ENCODE measurements at places on chromosomes 7 and 10.

DNA sequence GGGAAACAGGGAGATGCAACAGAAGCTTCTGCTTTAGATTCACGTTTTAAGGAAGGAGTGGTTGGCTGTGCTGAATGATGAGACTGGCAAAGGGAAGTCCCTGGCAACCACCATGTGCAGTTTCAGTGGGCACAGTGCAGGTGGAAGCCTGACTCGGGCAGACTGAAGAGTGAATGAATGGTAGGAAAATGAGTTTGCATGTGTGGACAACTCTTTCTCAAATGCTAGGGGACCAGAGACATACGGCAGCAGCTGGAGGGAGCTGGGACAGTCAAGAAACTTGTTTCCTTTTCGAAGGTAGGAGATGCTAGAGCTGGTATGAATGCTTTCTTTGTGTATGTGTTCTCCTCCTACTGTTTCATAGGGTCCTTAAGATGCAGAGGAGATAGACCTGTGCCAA lies 29.0 kb downstream of the PODXL start:
- no peak for DNase-seq

DNA sequence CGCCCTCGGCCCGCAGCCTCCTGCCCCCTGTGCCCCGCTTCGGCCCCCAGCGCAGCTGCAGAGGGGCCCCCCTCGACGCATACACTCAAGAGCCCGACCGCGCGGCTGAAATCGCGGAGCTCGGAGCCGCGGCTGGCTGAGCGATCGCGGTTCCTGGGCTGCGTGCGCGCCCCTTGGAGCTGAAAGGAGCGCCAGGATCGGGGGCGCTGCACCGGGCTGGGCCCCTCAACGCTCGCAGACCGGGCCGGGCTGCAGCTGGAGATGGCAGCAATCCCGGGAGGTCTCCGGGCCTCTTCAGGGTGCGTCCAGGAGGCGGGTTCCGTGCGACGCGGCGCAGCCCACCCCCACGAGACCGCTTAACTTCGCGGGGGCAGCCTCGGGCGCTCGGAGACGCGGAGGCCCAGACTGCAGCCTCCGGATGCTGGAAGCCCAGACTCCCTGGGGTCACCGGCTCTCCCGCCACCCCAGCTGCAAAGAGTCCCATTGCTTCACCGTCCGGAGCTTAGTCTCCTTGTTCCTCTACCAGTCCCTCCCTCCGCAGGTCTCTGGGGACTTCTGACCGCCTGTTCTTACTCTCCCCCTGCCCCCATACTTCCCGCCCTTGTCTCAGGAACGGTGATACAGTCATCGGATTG lies 73.0 kb upstream of the LRRC4 start:
- DNase-seq = peak; percentile 74

DNA sequence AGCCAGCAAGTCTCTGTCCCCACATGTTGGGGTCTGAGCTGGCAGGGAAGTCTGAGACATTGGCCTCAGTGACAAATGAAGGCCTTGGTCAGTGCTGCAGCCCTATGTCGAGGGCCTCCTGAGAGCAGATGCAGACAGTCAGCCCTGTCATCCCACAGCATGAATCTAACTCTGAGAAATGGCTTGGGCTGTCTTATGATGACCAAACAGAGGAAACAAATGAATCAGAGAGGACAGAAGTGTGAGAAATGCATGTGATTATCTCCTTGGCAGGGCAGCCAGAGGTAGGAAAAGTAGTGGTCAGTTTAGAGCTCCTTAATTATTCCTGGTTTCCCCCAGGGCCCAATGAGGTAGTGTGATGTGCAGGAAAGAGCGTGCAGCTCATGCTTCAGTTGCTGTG lies 287.6 kb downstream of the SORCS3 start:
- no peak for DNase-seq

GRCh38 chr7:35024298-35024697 lies 13.0 kb downstream of the DPY19L1 start:
- no peak for DNase-seq

DNA sequence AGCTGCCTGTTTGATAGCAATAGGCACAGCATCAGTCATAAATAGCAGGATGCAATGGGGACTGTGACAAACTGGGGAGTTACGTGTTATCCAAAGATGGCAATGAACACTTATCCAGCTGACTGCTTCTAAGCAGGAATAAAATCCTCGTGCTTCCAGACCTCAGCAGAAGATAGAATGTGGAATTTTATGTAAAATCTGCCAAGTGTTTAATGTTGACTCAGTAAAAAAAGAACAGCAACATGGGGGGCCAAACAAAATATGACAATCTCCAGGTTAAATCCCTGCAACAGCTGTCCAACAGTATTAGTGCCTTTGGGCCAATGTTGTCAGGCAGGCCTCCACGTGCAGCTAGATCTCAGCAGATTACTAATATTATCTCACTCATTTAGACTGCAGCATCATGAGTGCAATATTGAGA lies 127.3 kb downstream of the SEMA3C start:
- no peak for DNase-seq

- no peak for DNase-seq
Measured at GRCh38 chr10:131744346-131744745, 156.5 kb upstream of the PPP2R2D start.

DNA sequence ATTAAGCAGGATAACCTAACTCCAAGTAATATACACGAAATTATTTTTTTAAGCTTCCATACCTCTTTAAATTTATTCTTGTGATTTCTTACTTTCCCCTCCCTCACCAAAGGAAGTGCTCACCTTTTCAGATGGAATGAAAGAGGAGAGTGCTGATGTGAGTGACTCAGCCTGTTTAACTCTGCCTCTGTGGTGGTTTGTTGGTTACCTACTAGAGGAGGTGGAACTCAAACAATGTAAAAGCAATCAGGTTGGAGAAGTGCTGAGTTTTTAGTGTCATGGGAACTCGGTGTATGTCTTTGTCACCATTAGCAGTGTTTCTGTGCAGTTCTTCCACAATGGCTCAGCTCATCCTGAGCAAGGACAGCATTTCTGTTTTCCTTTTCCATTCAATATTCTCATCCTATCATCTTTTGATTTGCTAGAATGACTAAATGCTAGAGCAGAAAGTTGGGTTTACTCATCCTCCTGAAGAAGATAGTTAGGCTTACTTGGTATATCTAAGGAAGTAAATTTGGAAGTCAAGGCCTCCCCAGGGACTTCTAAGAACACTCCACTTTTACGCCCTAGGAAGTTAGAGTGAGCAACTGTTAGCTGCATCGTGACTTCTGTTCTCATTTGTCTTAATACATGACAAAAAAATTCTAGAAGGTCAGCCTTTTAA lies 6.0 kb downstream of the ADD3 start:
- DNase-seq = peak; percentile 28

DNA sequence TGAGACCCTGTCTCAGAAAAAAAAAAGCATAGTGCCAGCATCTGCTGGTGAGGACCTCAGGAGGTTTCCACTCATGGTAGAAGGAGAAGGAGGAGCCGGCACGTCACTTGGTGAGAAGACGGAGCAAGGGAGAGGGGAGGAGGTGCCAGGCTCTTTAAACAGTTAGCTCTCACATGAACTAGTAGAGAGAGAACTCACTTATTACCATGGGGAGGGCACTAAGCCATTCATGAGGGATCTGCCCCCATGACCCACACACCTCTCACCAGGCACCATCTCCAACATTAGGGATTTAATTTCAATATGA lies 62.9 kb upstream of the VKORC1L1 start:
- DNase-seq = no peak

GRCh38 chr7:68321076-68321639 lies 1277.1 kb upstream of the AUTS2 start:
- DNase-seq = no peak

DNA sequence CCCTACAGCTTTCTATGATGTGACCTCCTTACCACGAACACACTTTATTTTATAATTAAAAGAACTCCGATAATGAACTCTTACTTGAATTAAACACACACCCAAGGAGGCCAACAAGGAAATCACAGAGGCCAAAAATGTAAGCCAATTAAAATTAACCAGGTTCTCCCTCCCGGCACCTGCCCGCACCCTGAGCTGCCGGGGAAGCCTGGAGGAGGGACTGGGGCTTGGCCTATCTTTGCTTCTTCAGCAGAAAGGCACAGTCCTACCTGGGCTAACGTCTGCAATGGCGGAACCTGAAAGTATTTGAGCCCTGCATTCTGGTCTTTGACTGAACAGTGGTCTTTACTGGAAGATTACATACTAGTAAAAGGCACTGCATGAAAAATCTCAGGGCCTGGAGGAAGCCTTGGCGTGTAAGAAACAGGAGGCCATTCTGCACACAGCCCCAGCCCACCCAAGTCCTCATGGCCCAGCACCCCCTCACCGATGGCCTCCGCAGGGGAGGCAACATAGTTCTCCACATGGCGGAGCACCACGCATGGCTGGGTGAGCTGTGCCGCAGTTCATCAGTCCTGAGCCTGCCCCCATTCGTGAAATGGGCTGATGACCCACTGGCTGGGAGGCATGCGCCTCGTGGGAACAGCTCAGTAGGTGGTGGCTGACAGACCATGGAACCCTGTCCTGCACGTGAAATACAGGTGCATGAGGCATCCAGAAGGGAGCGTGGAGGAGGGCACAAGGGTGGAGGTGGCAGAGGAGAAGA lies 173.8 kb downstream of the PARD3 start:
- no peak for DNase-seq

DNA sequence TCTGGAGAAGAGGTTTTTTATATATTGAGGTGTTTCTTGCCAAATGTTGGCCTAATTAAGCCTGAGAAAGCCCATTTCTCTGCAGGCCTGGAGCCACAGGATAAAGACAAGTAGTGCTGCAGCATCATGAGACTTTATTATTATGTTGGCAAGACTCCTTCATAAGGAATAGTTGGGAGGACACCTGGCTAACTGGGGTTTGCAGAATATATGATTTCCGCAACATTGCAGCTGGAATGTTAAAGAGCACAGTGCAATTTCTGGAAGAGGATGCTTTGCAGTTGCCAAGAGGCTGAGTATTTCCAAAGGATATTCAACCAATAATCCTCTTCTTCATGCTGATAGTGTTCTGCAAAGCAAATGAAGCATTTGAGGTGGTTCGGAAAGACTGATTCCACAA lies 1512.8 kb upstream of the LRRTM3 start:
- DNase-seq = no peak

DNA sequence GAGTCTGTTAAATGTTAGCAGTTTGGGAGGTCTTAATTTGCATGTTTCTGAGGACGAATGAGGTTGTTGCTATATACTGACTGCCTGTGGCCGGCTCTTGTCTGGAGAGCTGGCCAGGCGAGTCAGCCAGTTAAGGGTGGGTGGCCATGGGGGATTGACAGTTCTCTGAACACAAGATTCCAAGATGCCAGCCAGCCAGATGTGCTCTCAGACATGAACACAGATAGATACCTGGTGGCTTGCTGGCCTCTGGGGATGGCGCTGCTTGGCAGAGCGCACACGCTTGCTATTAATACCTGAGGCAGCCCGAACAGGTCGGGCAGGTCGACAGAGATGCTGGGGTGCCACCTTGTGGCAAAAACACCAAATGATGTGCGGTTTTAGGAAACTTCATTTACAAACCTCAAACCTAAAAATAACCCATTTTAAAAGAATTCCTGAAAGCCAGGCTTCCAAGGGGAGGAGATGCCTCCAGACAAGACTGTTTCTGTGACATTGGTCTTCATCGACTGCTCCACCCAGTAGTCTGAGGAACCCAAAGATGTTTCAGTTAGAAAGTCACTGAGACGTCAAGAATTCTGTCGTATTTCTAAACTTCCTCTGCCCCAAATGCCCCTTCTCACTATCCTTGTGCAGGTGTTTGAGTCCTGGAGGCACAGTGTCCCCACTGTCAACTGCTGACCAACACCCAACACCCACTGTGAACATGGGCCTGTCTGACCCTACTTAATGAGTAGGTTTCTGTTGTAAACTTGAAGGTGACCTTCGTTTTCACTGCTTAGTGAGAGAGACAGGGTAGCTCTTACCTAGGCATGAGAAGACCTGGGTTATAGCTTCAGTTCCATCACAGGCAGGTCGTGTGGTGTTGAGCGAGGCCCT lies 123.4 kb downstream of the NT5C2 start:
- DNase-seq = peak; percentile 81

DNA sequence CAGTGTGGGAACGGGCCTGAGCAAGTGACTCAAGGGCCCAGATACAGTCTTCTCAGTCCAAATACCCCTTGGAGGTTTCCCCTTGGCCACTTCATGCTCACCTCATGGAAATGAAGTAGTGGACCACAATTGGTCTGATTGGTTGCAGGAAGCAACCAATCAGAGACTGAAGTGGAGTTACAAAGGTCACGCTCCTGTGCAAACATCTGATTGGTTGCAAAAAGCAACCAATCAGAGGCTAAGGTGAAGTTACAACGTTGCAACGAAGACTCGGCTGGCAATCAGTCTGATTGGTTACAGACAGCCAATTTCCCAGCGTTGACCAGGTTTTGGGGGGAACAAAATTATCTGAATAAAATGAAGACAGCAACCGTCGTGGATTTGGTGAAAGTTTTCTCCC lies 72.5 kb downstream of the CDHR3 start:
- no peak for DNase-seq

GRCh38 chr7:857661-858060 lies 18.7 kb upstream of the GET4 start:
- no peak for DNase-seq

All from iPS-NIHi11 (cell line).